ENCODE measurements at places on chromosomes 4 and X.
A peak's percentile ranks its signal among the peaks of the same experiment; 100 is the strongest.

DNA sequence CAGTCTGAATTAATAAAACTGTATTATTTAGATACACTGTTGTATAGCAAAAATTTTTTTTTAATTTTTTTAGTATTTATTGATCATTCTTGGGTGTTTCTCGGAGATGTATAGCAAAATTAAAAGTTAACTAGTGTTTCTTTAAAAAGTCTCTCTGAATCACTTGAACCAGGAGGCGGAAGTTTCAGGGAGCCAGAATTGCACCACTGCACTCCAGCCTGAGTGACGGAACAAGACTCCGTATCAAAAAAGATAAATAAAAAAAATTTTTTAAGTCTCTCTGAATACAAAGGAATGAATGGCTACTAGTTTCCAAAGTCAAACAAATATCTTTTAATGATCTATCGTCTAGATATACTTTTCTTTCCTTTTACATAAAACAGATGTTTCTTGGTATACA, 64.4 kb downstream of the ELF2 start:
- DNase-seq = no peak

GRCh38 chr4:30720021-30720660, at the start of gene PCDH7:
TSS of gene PCDH7 (plus strand) at chr4:30720369. CDS start at chr4:30721423, 1,054 bp downstream.
- no peak for DNase-seq

- DNase-seq = no peak
Measured at GRCh38 chrX:25012433-25012735, 3.4 kb downstream of the ARX start.

GRCh38 chr4:148390311-148390710, 51.9 kb downstream of the NR3C2 start:
- no peak for DNase-seq

- DNase-seq = peak; percentile 46
Measured at GRCh38 chr4:1683736-1684505, at the start of gene FAM53A. TSS of gene FAM53A (minus strand) at chr4:1684313. CDS start at chr4:1668741, 15,572 bp downstream.

GRCh38 chr4:150235317-150235716, 157.1 kb downstream of the DCLK2 start:
- no peak for DNase-seq

GRCh38 chrX:103585411-103586313, at the start of gene TCEAL4:
TSS of gene TCEAL4 (plus strand) at chrX:103585515. CDS start at chrX:103586676, 1,161 bp downstream.
- peak; percentile 33 for DNase-seq

- DNase-seq = no peak
Measured at GRCh38 chr4:15414551-15415091, 13.2 kb upstream of the C1QTNF7 start.

DNA sequence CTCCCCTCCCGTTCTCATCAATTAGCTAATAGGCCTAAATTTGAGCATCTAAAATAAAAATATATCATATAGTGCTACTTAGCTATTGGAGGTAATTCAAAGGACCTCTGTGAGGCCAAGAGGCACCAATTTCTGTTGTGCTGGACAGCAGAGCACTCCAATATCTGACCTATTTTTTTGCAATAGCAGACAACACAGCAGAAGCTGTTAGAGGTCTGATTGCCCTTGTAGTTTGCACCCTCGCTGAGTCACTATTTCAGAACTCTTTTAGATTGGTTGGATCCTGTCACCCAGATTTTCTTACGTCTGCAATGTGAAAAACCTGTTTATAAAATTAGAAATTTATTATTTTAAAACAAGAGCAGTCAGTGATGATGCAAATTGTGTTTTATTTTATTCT, 184.1 kb downstream of the CEP135 start:
- no peak for DNase-seq

DNA sequence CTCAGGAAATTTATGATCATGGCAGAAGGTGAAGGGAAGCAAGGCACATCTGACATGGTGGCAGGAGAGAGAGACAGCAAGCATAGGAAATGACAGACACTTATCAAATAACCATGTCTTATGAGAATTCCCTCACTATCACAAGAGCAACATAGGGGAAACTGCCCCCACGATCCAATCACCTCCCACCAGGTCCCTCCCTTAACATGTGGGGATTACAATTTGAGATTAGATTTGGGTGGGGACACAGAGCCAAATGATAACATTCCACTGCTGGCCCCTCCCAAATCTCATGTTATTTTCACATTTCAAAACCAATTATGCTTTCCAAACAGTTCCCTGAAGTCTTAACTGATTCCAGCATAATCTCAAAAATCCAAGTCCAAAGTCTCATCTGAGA, 8.2 kb upstream of the TMA16 start:
- DNase-seq = no peak

GRCh38 chr4:152062936-152063620, 302.3 kb upstream of the GATB start:
- DNase-seq = no peak

GRCh38 chr4:5905714-5906113, 12.8 kb upstream of the CRMP1 start:
- no peak for DNase-seq

- DNase-seq = no peak
Measured at GRCh38 chr4:109691411-109691920, 11.8 kb downstream of the CASP6 start.

DNA sequence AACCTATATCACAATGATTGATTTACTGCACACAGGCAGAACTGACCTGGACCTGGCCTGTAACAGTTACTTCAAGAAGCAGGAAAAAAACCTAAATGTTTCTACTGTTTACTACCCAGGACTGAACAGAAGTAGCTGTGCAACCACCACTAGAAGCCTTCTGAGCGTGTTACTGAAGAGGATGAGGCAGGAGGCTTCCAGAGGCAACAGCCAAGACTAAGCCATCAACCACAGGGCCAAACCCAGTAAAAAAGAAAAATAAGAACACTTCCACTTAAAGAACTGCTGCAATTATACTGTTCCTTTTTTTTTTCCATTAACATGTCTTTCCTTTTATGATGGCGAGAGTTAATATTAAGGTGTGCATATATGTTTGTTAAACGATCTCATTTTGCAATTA, 29.4 kb upstream of the TTC29 start:
- no peak for DNase-seq

GRCh38 chr4:133148690-133149363, at the start of gene PCDH10:
TSS of gene PCDH10 (plus strand) at chr4:133149294. CDS start at chr4:133150141, 847 bp downstream.
- DNase-seq = peak; percentile 33

- DNase-seq = no peak
Measured at GRCh38 chrX:15600745-15601144, at the start of gene ACE2. TSS of gene ACE2 (minus strand) at chrX:15600960. CDS start at chrX:15600911, 49 bp downstream.

DNA sequence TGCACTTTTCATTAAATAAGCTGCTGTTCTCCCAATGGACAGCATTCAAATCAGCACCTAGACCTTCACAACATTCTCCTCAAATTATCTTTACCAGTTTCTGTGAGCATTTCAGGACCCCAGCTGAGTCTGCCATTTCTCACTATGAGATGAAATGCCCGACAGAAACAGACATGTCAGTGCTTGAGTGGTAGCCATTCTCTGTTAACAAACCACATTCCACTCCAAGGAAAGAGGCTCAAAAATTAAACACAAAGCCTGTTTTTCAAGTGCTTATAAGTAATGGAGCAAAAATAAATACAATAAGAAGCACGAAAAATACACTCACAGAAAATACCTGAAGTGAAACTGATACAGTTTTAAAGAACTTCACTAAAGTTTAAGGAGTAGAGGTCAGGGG, 320.2 kb upstream of the PRPS2 start:
- DNase-seq = no peak

- no peak for DNase-seq
Measured at GRCh38 chr4:21205821-21206531, 505.7 kb downstream of the PACRGL start.

GRCh38 chrX:19799319-19800182, 87.8 kb downstream of the SH3KBP1 start:
- DNase-seq = peak; percentile 64

DNA sequence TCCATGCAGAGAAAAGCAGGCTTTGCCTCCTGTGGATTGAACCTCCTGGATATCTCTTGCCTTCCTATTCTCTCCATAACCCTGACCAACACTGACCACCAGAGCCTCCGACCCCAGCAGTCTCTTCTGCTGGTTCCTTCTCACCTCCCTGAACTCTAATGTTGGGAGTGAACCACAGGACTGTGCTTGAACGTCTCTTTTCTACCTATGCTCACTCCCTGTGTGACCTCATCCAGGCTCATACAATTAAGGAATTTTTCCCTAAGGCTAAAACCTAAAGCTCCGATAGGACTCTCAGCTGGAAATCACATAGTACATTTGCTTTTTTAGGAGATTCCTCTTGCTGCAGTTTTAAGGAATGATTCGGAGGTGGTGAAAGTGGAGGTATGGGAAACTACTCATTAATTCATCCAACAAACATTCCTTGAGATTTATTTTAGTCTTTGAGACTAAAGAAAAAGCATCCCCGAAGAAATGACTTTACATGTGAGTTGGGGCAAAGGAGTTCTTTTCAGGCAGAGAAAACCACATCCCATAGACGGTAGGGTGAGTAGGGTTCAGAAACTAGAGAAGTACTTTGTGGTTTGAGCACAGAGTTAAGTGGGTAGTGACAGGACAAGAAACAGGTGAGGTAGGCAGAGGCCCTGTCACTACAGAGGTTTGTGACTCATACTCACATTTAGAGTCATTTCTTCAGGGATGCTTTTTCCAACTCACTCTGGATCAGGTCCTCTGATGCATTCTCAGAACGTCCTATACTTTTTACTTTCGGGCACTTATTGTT, 30.8 kb downstream of the NDNF start:
- peak; percentile 57 for DNase-seq

DNA sequence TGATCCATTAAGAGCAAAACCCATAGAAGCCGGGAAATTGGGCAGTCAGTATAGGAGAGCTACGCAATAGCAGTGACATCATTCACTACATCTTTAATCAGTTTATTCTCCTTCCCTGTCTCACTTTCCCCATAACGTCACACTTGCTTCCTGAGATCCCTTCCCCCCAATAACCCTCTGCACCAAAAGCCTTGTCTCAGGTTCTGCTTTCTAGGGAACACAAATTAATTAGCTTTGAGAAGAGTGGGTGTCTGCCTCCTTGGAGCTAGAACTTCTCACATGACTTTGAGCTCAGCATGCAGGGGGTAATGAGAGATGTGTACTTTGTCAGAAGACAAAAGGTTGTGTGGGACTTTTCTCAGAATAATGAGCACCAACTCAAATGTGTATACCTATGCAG, 128.3 kb upstream of the MAOA start:
- no peak for DNase-seq

DNA sequence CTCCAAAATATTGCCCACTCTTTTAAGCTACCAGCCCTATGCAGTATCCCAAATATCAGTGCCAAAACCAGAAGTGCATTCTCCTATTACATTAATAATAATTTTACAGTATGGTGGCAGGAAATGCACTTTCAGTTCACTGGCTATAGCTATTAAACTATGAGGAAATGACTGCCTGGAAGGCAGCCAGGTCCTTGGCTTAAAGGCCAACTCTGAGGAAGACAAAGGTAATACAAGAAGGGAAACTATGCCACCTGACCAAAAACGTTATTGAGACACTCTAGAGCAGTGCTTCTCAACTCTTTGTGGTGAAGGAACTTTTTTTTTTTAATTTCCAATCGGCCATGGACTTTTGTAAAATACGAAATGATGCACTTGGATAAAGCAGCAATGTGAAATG, 133.6 kb upstream of the VAMP7 start:
- DNase-seq = no peak

- no peak for DNase-seq
Measured at GRCh38 chr4:41140410-41140809, 73.9 kb downstream of the APBB2 start.

GRCh38 chrX:101057093-101057714, 5.3 kb upstream of the TRMT2B start:
- DNase-seq = no peak

GRCh38 chrX:104803219-104803618, 237.2 kb downstream of the IL1RAPL2 start:
- no peak for DNase-seq

GRCh38 chrX:121958886-121959285, 911.5 kb downstream of the GLUD2 start:
- no peak for DNase-seq

DNA sequence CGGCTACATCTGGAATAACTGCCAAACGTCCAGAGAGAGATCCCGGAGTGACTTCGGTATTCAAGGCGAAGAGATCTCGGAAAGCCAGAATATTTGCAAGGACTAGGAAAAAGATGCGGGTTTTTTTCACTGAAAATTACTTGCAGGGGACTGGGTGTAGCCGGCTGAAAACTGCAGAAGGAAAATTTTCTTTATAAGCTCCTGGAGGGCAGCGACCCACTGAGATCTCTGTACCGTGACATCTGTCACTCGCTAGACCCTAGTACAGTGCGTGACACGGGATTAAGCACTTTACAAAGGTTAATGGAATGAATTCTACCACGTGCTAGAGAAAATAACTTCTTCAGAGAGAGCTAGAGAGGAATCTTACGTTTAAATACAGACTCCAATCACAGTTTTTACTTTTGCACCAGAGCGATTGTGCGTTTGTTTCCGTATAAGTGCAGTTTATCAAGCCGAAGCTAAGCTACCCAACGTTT, 1.1 kb upstream of the LCORL start:
- DNase-seq = no peak

Data from activated CD8-positive, alpha-beta T cell treated with anti-CD3 and anti-CD28 coated beads, Interleukin-2, amount 10 ng/mL, durations not matched to agents 7 days and 5 days (primary cell).